ENCODE measurements at places on chromosomes 5 and 9.

GRCh38 chr9:78826527-78826926 lies 529.6 kb downstream of the PSAT1 start:
- no peak for DNase-seq

DNA sequence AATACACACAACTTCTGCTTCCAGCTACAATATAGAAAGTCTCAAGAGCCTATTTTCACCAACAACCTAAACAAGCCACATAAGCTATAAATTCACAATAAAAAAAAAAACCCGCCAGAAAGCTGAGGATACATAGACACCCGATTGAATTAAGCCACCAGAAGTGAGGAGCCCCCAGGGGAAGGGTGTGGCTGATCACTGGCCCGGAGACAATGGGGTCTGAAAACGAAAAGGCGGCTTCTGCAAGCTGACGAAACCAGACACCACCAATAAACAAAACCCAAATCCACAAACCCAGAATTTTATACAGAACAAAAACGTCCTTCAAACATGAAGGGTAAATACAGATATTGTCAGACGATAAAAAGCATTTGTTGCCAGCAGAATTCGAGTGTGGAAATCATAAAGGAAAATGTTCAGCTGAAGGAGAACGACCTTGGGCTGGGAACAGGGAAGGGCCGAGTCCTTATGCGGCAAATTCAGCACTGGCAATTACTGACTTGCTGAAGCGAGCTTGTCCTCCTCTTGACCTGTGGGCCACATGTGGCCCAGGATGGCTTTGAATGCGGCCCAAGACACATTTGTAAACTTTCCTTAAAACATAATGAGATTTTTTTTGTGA lies 39.6 kb upstream of the CEP72 start:
- no peak for DNase-seq

- DNase-seq = no peak
Observed at GRCh38 chr9:88535226-88536022, 446 bp downstream of the NXNL2 start.

DNA sequence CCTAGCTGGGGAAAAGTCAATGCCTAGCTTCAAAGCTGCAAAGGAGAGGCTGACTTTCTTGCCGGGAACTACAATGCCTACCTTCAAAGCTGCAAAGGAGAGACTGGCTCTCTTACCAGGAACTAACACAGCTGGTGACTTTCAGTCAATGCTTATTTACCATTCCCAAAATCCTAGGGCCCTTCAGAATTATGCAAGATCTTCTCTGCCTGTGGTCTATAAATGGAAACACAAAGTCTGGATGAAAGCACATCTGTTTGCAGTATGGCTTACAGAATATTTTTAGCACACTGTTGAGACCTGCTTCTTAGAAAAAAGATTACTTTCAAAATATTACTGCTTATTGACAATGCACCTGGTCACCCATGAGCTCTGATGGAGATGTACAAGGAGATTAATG lies 259.4 kb downstream of the PLK2 start:
- no peak for DNase-seq

DNA sequence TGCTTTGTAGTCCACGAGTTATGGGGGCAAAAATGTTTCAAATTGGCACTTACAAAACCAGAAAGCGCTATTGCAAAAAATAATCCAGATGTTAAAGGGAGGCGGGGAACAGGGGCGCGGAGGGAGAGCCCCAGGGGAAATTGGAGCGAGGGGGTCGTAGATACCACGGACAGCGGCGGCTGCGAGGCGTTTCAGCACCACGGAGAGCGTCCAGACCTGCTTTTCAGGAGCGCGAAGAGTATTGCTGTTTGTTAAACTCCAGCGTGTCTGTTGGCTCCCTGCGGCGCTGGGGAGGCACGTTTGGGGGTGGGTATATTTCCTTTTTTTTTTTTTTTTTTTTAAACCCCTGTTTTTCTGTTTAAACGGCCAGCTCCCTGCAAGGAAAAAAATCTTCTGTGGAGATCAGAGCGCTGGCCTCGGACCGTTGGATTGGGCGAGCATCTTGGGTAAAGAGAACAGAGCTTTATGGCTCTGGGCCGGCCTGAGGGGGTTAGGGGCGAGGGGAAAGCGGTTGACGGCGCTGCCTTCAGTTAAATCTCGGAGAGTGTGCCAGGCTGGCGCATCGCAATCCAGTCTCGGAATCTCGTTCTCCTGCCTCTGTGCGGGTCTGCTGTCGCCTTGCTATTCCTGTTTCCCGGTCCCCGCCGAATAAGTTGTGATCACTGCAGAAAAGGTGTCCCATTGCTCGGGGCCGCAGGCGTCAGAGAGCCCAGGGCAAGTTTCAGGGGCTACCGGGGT lies at the start of gene GLRA1:
Gene GLRA1, minus strand, starts transcription at position 288 of the 738 bp plus-strand sequence. CDS start 302 bp downstream, outside the sequence.
- DNase-seq = no peak

- no peak for DNase-seq
Observed at GRCh38 chr5:88674356-88675167, 208.4 kb downstream of the MEF2C start.

DNA sequence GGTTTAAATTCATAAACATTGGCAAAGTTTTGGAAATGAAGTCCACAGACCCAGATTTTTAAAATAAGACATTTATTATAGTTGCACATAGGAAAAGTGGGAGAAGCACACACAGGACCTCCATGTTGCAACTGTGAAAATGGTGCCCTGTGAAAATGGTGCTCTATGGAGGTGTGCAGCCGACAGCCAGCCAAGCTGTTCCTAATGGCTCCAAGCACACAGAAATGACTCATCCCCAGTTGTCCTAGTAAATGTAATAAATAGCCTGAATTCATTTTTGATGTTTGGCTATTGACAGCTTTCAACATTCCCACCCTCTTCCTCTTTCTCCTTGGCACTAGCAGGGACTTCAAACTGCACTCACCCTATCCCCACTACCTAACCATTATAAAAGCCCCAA lies 590.9 kb downstream of the CAAP1 start:
- DNase-seq = no peak

DNA sequence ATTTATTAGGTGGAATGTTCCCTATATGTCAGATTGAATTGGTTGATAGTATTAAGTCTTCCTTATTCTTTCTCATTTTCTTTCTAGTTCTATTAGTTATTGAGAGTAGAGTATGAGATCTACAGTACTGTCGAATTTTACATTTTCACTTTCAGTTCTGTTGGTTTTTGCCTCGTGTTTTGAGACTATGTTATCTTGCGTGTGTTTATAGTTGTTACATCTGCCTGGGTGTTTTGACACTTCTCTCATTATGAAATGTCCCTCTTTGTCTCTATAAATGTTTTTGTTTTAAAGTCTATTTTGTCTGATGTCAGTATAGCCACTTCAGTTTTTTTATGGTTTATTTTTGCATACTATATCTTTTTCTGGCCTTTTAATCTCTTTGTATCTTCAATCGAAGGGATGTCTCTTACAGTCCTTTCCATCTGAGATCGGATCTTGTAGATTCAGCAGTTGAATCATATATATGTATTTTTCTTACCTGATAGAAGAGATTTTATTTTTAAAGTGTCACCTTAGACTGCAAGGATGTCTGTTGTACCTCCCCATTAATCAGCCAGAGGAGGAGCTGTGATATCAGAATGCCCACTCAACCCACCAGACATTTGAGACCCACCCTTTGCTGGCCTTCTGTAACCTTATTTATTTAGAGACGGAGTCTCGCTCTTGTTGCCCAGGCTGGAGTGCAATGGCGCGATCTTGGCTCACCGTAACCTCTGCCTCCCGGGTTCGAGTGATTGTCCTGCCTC lies 20.7 kb downstream of the EHMT1 start:
- DNase-seq = no peak

DNA sequence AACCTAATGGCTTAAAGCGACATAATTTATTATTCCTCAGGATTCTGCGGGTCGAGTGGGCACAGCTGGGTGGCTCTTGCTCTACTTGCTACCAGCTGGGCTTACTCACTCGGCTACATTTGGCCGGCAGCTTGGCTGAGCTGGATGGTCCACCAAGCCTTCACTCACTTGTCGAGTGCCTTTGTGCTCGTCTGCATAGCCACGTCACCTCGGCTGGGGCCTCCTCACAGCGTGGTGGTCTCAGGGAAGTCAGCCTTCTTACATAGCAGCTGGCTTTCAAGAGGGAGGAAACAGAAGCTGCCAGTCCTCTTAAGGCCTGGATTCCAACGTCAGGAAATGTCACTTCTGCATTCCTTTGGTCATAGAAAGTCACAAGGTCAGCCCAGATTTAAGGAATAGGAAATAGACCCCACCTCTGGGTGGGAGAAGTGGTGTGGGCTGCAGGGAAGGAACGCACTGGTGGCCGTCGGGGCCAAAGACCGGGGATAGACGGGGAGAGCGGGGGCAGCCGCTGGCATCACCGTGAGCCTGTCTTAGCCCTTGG lies 75.1 kb upstream of the RUFY1 start:
- DNase-seq = no peak

- DNase-seq = no peak
Observed at GRCh38 chr9:94740145-94740840, 13.8 kb downstream of the AOPEP start.

GRCh38 chr5:83714810-83715209 lies 5.8 kb downstream of the HAPLN1 start:
- no peak for DNase-seq

DNA sequence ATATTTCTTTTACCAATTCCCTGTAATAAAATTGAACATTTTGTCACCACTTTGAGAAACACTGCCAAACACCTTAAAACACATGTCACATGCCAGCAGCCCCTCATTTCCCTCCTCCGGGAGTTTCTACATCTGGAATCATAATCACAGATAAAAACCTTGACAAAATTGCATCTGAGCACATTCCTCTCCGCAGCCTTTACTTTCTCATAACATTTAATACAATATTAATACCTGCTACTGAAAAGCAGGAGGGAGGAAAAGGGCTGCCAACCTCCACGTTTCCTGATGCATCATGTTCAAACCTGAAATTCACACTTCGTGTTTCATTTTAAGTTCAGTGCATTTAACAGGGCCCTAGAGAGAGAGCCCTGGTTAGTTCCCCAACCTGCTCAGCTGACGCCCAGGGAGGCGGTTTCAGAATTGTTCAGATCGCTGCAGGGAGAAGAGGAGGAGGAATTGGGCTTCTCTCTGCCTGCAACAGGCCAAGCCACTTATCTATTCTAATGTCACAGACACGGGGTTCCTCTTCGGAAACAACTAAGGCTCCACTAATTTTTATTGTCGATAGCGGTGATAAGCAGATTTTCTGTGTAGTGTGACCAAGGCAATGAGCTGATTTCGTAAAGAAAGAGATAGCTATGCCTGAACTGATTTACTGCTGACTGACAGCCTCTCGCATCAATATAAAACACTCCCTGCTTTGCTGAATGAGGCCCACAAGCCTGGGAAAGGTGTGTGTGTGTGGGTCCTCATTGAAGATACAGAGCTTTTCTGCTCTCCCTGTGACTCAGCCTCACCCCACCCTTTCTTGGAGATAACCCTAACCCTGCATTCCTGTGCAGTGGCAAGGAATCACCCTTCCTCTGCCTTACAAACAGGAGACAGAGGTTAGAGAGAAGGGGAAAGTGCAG lies 4.9 kb upstream of the LHX2 start:
- DNase-seq = no peak

- DNase-seq = no peak
Observed at GRCh38 chr5:135660826-135661575, 82.2 kb upstream of the CXCL14 start.

- no peak for DNase-seq
Observed at GRCh38 chr5:158388021-158388420, 529.1 kb upstream of the CLINT1 start.

GRCh38 chr5:7878381-7878873 lies 9.5 kb downstream of the MTRR start:
- no peak for DNase-seq

- DNase-seq = peak; percentile 89
Observed at GRCh38 chr9:101582553-101582952, 12.2 kb downstream of the PPP3R2 start.

DNA sequence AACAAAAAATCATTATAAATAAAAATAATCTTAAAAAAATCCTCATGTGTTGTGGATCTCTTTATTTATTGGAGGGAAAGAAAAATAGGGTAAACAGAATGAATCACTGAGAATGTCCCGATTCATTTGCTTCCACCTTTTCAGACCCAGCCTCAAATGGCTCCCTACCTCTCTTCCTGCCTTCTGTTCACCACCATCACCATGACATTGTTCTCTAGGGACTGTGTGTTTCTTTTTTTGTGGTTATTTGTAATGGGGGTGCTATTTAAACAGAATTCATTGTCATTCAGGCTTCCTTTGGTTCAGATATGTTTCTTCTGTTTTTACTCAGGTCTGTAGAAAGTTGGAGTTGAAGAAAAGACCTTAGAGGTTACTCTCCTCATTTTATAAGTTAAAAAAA lies 198.2 kb downstream of the KIF4B start:
- DNase-seq = no peak

GRCh38 chr9:137534256-137535119 lies 15.7 kb downstream of the PNPLA7 start:
- DNase-seq = no peak

DNA sequence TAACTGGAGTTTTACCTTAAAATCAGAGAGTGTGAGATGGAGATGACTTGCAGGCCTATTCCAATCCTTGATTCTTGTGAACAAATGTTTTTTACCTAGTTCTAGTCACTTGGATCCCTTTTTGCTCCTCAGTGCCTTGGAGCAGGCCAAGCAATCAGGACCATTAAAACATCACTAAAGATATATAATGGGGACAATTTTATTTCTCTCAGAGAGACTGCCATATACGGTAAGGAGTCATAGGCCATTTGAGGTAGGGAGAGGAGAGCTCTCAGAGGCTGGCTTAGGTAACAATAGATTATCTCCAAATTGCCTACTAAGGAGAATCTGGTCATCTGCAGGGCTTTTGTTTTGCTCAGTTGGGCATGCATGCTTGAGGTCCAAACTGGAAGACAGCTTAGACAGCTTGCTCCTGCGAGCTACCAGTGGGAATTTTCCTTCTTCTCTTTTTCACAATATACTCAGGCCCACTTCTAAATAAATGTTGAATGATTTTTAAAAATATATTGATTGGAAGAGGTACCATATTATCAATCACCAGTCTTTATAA lies 44.0 kb downstream of the FREM1 start:
- DNase-seq = no peak

DNA sequence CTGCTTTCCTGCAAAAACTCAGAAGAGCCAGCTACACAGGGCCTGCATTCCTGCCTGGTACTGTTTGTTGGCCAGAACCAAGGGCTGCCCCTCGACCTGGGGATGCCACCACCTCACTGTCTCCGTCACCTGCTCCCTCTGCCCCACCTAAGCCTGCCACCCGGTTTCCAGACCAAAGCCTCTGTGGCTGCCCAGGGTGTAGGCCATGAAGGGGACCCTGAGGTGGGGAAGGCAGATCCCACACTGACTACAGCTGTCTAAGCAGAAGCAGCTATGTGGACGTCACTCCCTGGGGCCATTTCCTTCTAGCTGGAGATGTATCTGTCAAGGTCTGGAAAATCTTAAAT lies 35.8 kb downstream of the RASGEF1C start:
- DNase-seq = no peak

GRCh38 chr9:126626127-126626925 lies 12.6 kb downstream of the LMX1B start:
- no peak for DNase-seq

Measured in BJ (cell line).